ENCODE measurements at places on chromosomes 3 and 15.
A peak's percentile ranks its signal among the peaks of the same experiment; 100 is the strongest.

GRCh38 chr3:46948830-46949671 lies 27.5 kb downstream of the CCDC12 start:
- DNase-seq = no peak

GRCh38 chr3:9067352-9067975 lies 104.2 kb upstream of the RAD18 start:
- peak; percentile 12 for DNase-seq

GRCh38 chr15:95446854-95447253 lies 883.6 kb upstream of the NR2F2 start:
- no peak for DNase-seq

GRCh38 chr15:35013370-35013769 lies 25.3 kb upstream of the ZNF770 start:
- DNase-seq = no peak

GRCh38 chr3:190424108-190424477 lies 25.6 kb downstream of the TMEM207 start:
- DNase-seq = no peak

GRCh38 chr3:194548346-194549321 lies 61.8 kb upstream of the ATP13A3 start:
- DNase-seq = no peak

GRCh38 chr3:122911901-122912300 lies 115.7 kb downstream of the SEMA5B start:
- no peak for DNase-seq

DNA sequence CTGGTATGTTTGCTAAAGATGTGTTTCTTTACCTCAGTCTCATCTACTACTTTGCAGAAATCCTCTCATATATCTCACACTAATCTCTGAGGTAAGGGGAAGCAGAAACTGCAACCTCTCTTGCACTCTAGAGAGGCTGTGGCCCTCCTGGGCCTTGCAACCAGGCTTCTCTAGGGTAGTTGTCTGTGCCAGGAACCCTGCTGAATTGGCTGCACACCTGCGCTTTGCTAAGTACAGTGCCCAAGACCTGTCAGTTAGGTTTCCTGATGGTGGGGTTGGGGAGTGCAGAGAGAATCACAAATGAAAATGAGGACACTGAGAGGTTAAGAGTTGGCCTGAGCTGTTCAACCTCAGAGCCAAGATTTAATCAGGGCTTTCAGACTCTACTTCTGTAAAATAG lies 117.2 kb upstream of the PLXNA1 start:
- DNase-seq = no peak

GRCh38 chr3:114093016-114093380 lies 36.5 kb downstream of the QTRT2 start:
- no peak for DNase-seq

Measured in epithelial cell of proximal tubule (primary cell).